Activated CD8-positive, alpha-beta memory T cell treated with anti-CD3 and anti-CD28 coated beads, Interleukin-2, amount 50 U/mL, for 4 hours (primary cell): ENCODE measurements at places on chromosomes 5 and 9.

DNA sequence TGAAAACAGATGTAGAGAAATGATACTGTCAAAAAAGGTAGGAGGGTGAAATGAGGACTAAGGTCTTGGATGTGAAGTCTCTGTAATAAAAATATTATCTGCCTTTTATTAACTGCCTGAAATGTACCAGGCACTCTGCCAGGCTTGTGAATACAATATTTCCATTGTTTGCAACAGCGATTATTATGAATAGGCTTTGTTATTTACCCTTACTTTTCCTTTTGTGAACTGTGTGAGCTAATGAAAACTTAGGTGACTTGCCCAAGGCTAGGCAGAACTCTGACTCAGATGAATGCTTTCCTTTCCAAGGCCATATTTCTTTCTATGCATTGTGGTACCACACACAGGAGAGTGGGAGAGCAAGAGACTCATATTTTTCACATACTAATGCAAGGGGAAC, 204.1 kb downstream of the CDH12 start:
- no peak for DNase-seq

- no peak for DNase-seq
Measured at GRCh38 chr5:142650060-142650459, 35.8 kb downstream of the FGF1 start.

GRCh38 chr5:117559005-117559844, 984.6 kb upstream of the SEMA6A start:
- DNase-seq = no peak

GRCh38 chr9:122236681-122237080, 7.9 kb upstream of the LHX6 start:
- DNase-seq = no peak

DNA sequence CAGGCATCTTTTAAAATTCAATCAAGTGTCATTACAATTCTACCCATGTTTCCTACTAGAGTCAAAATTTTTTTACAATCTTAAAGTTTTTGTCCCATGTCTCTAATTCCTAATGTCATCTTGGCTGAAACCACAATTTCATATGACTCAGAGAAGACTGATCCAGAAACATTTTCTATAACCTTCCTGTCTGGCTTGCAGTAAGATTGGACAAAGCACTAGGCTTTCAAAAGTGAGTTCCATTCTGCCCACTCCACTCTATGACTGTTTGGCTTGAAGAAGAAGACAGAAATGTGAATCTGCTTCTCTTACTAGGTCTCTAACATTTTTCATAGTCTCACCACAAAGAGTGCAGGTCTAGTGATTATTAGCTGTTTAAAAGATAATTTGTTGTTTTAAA, 88.8 kb downstream of the NR3C1 start:
- DNase-seq = no peak

- DNase-seq = no peak
Measured at GRCh38 chr5:33445798-33446197, 5.0 kb downstream of the TARS1 start.

GRCh38 chr5:13408616-13409015, 535.9 kb downstream of the DNAH5 start:
- DNase-seq = no peak
